ENCODE measurements at places on chromosomes 4 and X.

GRCh38 chr4:147136310-147136709, 190.6 kb upstream of the TTC29 start:
- H3K4me3 ChIP-seq, result no peak overlapping the region
- H3K36me3 ChIP-seq, result no peaks in the 10 kb centered on the region
- peaks cover 15% of the 10 kb centered on the region for H3K27me3 ChIP-seq
- H3K27ac ChIP-seq, result no peak overlapping the region
- peaks cover 6% of the 10 kb centered on the region for H3K4me1 ChIP-seq

GRCh38 chrX:13389501-13389900, 69.6 kb upstream of the ATXN3L start:
- H3K27ac ChIP-seq, result no peak overlapping the region

- H3K27me3 ChIP-seq, result no peaks in the 10 kb centered on the region
- H3K4me3 ChIP-seq, result no peak overlapping the region
- no peak overlapping the region for H3K27ac ChIP-seq
- peaks cover 78% of the 10 kb centered on the region for H3K4me1 ChIP-seq
- no peak for DNase-seq
- H3K36me3 ChIP-seq, result no peaks in the 10 kb centered on the region
Observed at GRCh38 chr4:78556665-78557064, 5.1 kb downstream of the ANXA3 start.

GRCh38 chr4:36533944-36534343, 252.5 kb downstream of the DTHD1 start:
- no peaks in the 10 kb centered on the region for H3K36me3 ChIP-seq
- H3K27me3 ChIP-seq, result no peaks in the 10 kb centered on the region
- no peaks in the 10 kb centered on the region for H3K4me1 ChIP-seq
- H3K4me3 ChIP-seq, result no peak overlapping the region
- no peak for DNase-seq

DNA sequence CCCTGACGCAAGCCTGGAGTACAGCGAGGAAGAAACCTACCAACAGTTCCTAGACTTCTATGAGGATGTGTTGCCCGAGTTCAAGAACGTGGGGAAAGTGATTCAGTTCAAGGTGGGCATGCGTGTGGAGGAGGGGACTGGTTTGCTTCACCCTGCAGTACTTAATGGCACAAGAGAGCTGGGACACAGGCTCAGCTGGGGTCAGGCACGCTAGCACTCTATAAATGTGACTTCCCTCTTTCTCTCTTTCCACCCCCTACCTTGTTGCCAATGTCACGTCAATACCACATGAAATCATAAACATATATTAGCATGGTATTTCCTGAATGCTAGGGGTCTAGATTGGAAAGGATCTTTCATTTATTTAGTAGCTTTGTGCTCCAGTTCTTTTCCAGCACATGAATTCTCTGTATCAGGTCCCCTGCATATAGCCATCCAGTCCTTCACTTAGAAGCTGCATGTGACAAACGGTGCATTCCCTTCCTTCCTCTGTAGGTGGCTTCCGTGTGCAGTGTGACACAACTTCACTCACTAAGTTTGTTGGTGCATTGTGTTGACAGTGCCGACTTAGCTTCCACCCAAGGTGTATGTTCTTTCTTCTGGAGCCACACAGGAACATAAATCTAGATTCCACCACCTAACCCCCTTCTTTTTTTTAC, 25.6 kb downstream of the ZRSR2 start:
- peaks cover 8% of the 10 kb centered on the region for H3K4me1 ChIP-seq
- no peaks in the 10 kb centered on the region for H3K27me3 ChIP-seq
- DNase-seq, result no peak
- no peak overlapping the region for H3K4me3 ChIP-seq
- H3K27ac ChIP-seq, result no peak overlapping the region
- peaks cover 15% of the 10 kb centered on the region for H3K36me3 ChIP-seq

GRCh38 chrX:154516656-154517100, 646 bp upstream of the FAM3A start:
- peaks cover 18% of the 10 kb centered on the region for H3K4me1 ChIP-seq
- no peaks in the 10 kb centered on the region for H3K27me3 ChIP-seq
- DNase-seq, result no peak
- H3K4me3 ChIP-seq, result peak overlapping the region; percentile 84
- H3K27ac ChIP-seq, result peak overlapping the region; percentile 83

- no peaks in the 10 kb centered on the region for H3K27me3 ChIP-seq
- no peak overlapping the region for H3K27ac ChIP-seq
- H3K4me1 ChIP-seq, result no peaks in the 10 kb centered on the region
- DNase-seq, result no peak
- no peak overlapping the region for H3K4me3 ChIP-seq
Observed at GRCh38 chr4:23311983-23312382, 577.9 kb downstream of the PPARGC1A start.

GRCh38 chr4:151486168-151486567, 77.2 kb downstream of the FHIP1A start:
- peak; percentile 85 for DNase-seq
- no peaks in the 10 kb centered on the region for H3K27me3 ChIP-seq
- H3K36me3 ChIP-seq, result peaks cover 5% of the 10 kb centered on the region
- peak overlapping the region; percentile 58 for H3K27ac ChIP-seq
- H3K4me1 ChIP-seq, result peaks cover 46% of the 10 kb centered on the region

GRCh38 chr4:107896158-107896645, 35.1 kb upstream of the CYP2U1 start:
- peaks cover 24% of the 10 kb centered on the region for H3K36me3 ChIP-seq
- H3K27me3 ChIP-seq, result no peaks in the 10 kb centered on the region
- peak; percentile 97 for DNase-seq
- H3K4me1 ChIP-seq, result peaks cover 54% of the 10 kb centered on the region
- H3K27ac ChIP-seq, result peak overlapping the region; percentile 77

DNA sequence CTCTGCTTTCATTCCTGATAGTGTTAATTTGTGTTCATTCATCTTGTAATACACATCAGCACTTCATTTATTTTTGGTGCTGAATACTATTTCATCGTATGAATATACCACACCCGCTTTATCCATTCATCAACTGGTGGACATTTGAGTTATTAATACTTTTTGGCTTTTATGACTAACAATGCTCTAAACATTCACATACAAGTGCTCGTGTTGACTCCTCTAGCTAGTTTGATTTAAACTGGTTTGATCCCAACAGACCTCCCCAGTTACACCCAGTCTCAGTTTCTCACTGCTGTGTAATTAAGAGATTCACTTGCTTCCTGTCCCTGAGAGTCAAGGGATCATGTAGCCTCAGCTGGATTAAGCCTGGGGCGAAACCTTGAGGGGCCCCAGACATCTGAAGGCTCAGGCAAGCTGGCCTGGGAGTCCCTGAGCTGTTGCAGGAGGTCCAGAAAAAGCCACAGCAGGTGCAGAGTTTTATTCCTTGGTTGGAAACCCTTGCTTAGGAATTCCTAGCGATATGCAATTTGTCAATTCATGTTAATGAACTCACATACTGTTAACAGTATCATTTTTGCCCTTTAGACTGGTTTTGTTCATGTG, 52.8 kb upstream of the CLDN24 start:
- H3K4me1 ChIP-seq, result no peaks in the 10 kb centered on the region
- DNase-seq, result no peak
- H3K4me3 ChIP-seq, result no peak overlapping the region
- H3K36me3 ChIP-seq, result peaks cover 34% of the 10 kb centered on the region
- peaks cover 19% of the 10 kb centered on the region for H3K27me3 ChIP-seq
- no peak overlapping the region for H3K27ac ChIP-seq

DNA sequence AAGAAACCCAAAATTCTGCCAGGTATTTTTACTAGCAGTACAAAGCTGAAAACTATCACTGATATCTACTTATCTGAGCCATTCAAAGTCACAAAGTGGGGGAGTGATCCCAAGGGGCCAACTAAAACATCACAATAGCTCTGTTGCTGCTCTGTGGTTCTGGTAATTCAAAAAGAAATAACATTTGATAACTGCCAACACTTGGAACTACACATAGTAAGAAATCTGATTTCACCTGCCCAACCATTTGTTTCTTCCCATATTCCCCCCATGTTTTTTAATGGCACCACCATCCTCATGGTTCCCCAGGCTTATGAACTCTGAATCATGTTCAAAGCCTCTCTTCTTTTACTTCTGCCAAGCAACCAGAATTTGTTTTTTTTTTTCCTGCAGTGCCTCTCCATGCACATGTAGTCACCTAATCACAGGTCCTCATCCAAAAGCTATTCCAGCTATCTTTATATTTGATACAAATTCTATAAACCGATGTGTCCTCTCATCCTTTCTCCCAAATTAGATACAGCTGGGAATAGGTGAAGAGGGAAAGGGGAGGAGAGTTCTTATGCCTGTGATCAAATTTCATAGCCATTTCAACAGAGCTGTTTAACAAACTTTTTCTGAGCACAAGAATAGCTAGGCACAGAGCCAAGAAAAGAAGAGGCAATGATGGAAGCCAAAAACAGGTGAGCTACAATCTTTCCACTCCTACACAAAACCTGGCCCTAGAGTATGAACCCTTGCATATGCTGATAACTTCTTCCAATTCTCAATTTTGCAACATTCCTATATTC, 7.7 kb downstream of the AMMECR1 start:
- H3K27ac ChIP-seq, result 0 out of 2 replicates have a peak overlapping the region, but pooled peaks have one; percentile 43
- no peaks in the 10 kb centered on the region for H3K27me3 ChIP-seq
- H3K36me3 ChIP-seq, result peaks cover 5% of the 10 kb centered on the region

GRCh38 chr4:75779105-75779757, 54.9 kb downstream of the USO1 start:
- H3K4me3 ChIP-seq, result no peak overlapping the region
- H3K4me1 ChIP-seq, result peaks cover 33% of the 10 kb centered on the region
- no peaks in the 10 kb centered on the region for H3K27me3 ChIP-seq
- DNase-seq, result no peak

DNA sequence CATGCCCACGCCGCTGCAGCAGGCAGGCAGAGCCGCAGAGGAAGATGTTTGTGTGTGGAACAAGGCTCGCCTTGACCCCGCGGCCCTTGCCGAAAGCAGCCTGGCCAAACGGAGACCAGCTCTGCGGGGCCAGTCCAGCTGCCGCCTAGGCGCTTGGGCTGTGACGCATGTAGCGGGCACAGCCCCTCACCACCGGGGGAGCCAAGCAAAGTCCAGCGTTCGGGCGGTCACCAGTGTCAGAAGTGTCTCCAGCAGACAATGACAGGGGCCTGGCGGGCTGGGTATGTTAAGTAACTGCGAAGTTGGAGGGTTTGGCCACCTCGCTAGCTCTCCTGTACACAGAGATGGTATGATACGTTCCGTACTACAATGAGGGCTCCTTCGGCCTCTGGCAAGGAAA, 1.3 kb downstream of the AMER1 start:
- H3K4me1 ChIP-seq, result peaks cover 34% of the 10 kb centered on the region
- no peaks in the 10 kb centered on the region for H3K36me3 ChIP-seq
- no peak for DNase-seq
- H3K27me3 ChIP-seq, result no peaks in the 10 kb centered on the region
- H3K27ac ChIP-seq, result peak overlapping the region; percentile 75

DNA sequence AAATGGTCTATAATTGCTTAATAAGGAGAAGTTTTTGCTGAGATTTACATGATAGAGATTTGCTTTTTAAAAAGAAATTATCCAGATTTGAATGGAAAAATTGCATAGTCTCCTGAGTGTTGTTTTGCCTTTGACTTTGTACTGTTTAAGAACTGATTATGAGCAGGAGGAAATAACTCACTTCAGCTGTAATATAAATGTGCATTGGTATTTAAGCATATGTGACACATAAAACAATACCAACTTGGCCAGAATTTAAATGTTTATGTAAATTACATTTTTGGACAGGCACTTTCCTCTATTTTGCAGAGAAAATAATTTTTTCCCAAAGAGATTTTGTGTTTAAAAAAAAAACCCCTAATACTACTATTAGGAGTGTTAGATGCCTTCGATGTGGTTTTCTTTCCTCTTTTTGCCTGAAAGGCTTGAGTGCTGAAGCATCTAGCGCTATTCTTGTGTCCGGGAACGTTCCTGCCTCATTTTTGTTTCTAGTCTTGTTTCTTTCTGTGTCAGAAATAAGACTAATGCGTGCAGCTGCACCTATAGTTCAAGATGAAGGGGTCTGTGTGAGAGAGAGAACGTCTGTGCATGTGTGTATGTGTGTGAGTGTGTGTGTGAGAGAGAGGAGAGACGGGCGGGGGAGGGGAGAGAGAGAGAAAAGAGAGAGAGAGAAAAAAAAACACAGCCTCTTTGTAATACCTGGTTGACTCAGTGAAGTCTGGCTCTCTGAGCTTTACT, 60.8 kb downstream of the TBL1X start:
- no peaks in the 10 kb centered on the region for H3K27me3 ChIP-seq
- peaks cover 43% of the 10 kb centered on the region for H3K4me1 ChIP-seq
- no peak overlapping the region for H3K4me3 ChIP-seq
- H3K36me3 ChIP-seq, result no peaks in the 10 kb centered on the region
- no peak for DNase-seq

DNA sequence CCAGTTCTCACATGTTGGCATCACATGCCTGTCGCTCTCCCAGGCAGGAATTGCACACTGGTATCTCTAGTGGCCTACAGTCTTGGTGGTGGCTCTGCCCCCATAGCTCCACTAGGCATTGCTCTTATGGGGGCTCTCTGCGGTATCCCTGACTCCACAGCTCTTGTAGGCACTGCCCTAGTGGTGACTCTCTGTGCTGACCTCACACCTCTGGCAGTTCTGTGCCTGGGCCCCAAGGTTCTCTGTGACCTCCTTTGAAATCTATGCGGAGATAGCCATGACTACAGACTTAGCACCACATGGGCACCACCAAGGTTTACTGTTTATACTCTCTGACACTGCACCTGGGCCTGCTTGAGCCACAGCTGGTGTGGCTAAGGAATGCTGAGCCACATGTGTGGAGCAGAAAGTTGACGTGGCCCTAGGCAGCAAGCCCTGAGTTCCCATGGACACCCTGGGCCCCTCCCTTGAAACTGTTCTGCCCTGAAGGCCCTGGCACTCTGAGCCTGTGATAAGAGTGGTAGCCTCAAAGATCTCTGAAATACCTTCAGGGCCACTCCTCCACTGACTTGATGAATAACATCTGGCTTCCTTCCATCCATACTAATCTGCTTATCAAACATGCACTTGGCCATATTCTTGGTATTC, 8.0 kb downstream of the SLC9B1 start:
- no peaks in the 10 kb centered on the region for H3K36me3 ChIP-seq
- peak overlapping the region; percentile 29 for H3K4me3 ChIP-seq
- peaks cover 3% of the 10 kb centered on the region for H3K27me3 ChIP-seq
- peak; percentile 7 for DNase-seq
- peak overlapping the region; percentile 62 for H3K27ac ChIP-seq

DNA sequence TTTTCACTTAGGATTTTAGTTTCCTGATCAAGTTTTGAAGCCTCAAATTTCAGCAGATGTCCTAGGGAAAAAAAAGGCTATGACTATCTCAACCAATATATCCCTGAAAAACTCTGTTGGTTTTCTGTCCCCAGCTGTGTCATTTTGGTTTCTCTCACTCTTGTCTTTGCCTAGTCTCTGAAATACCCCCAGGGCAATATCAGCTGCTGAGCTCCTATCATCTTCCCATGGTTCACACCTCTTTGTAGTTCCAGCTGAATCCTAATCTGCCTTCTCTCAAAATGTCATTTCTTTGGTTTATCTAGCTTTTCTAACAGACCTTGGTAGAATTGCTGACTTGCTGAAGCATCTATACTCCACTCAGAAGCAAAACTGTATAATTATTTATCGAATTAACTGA, 2370.5 kb downstream of the ARAP2 start:
- H3K4me3 ChIP-seq, result no peak overlapping the region
- DNase-seq, result no peak
- H3K27me3 ChIP-seq, result 0 out of 2 replicates have a peak, but pooled peaks cover 2% of the 10 kb centered on the region
- H3K27ac ChIP-seq, result no peak overlapping the region
- no peaks in the 10 kb centered on the region for H3K4me1 ChIP-seq

Data from HFFc6 (cell line).